ENCODE measurements at places on chromosomes 4 and X. TPM values are rescaled to one million over a fixed set of nuclear protein-coding genes. Genes with fewer than 3 reads are reported as not detected.

- H3K27ac ChIP-seq: no peak overlapping the region
- DNase-seq: no peak
- H3K27me3 ChIP-seq: no peaks in the 10 kb centered on the region
Measured at GRCh38 chr4:99827454-99827853, 10.8 kb downstream of the DAPP1 start.

The RPA4 gene
- 0.40 TPM for total RNA-seq

The TMEM47 gene
- 213 TPM for total RNA-seq

DNA sequence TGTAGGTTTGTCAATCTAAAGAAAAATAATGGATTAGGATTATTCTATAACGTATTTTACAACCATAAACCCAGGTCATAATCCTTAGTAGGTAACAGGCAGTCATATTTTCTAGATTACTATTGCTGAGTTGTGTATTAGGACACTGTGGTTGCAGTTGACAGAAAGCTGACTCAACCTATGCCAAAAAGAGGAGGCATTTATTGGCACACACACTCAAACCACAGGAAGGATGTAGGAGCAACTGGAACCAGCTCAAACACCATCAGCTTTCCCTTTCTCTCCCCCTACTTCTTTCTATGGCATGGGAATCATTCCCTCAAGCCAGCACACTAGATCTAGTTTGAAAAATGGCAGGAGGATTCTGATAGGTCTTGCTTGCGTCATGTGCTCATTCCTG is 136.4 kb upstream of the FAM9C start:
- no peaks in the 10 kb centered on the region for H3K36me3 ChIP-seq
- H3K4me3 ChIP-seq: no peak overlapping the region
- no peak overlapping the region for H3K27ac ChIP-seq
- DNase-seq: no peak

The PNMA3 gene
- 0.42 TPM for total RNA-seq

The PPBP gene
- 10.1 TPM for total RNA-seq

The SNCA gene
- 19.7 TPM for total RNA-seq

The DMD gene
- total RNA-seq: 127 TPM
